Omental fat pad (tissue), 4 donors: ENCODE measurements at places on chromosomes 4 and X. TPM values are rescaled to one million over a fixed set of nuclear protein-coding genes. Genes with fewer than 3 reads are reported as not detected.

DNA sequence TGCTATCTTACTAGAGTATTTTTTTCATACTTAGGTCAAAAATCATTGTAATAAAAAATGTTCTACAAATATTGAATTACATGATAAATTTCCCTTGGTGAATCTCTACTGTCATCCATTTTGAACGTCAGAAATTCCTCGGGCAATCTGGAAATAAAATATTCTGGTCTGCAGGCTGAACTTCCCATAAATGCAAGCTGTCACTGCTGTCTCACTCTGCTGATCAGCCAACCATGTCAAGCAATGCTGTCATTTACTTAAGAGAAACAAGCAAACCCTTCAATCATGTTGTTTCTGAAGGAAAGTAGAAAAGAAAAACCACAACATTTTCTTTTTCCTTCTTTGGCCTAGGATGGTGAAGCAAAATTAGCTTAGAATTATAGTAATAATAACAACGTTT lies 514.2 kb upstream of the GALNT7 start:
- DNase-seq, result no peak

DNA sequence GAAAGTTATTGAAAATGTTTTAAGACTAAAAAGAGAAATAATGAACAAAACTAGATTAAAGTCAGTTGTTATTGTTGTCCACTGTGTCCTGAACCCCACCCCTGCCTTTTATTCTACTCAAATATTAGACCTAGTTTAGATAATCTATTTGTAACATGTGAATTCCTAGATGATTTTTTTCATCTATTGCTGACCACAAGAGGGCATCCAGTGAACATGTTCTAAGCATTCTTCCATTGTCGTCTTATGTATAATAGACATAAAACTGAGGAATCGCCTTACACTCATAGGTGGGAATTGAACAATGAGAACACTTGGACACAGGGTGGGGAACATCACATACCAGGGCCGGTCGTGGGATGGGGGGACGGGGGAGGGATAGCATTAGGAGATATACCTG lies 36.4 kb upstream of the HPRT1 start:
- no peak for DNase-seq

DNA sequence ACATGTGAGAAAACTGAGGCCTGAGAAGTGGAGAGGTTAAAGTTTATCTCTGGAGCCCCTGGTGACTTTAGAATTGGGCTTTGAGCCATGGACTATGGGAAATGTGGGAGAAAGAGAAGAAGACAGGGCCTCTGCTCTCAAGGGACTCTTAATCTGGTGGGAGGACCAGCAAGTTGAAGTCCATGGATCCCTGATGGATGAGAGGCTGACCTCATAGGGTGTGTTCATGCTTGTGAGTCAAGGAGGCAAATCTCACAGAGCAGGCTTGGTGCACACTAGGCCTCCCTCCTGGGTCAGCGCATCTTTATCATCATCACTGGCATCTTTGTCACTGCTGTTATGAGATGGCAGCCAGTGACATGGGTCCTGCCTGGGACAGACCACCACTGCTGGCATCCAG lies 211.9 kb downstream of the AFAP1 start:
- no peak for DNase-seq

GRCh38 chrX:133415276-133416105 lies at the start of gene GPC4:
GPC4 (minus strand) TSS chrX:133415489; CDS start chrX:133414965, 524 bp downstream.
- no peak for DNase-seq

DNA sequence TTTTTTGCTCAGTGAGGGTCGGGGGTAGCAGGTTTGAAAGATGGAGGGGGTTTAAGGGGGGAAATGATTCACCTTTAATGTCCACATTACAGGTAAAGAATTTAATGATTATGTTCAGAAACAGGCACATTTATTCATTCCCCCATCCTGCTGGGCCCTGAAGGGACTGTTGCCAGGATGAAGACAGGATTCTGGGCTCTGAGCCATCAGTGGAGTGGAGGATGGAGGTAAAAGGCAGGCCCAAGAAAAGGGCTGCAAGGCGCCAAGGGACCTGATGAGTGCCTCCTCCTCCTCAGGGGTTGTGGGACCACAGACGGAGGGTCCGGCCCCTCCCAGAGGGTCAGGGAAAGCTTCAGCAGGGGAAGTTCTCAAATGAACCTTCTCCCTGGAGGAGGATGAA lies 40.4 kb upstream of the PROM1 start:
- DNase-seq, result no peak

DNA sequence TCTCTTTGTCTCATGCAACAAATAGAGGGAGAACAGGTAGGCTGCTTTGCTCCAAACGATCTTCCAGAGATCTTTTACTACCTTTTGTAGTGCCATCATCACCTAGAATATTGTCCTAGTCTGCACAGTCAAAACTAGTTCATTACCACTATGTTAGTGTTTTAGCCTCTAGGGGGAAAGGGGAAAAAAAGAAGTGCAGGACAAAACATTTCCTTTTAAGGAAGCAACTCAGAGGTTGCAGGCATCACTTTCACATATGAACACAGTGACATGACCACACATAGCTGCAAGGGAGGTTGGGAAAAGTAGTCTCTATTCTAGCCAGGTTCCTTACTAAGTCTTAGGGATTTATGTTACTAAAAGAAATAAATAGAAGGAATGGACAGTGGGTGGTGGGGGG lies 39.3 kb upstream of the RAP2C start:
- no peak for DNase-seq

GRCh38 chr4:122636697-122637096 lies 15.8 kb upstream of the IL21 start:
- DNase-seq, result no peak

GRCh38 chr4:10589799-10590198 lies 94.8 kb downstream of the CLNK start:
- no peak for DNase-seq

DNA sequence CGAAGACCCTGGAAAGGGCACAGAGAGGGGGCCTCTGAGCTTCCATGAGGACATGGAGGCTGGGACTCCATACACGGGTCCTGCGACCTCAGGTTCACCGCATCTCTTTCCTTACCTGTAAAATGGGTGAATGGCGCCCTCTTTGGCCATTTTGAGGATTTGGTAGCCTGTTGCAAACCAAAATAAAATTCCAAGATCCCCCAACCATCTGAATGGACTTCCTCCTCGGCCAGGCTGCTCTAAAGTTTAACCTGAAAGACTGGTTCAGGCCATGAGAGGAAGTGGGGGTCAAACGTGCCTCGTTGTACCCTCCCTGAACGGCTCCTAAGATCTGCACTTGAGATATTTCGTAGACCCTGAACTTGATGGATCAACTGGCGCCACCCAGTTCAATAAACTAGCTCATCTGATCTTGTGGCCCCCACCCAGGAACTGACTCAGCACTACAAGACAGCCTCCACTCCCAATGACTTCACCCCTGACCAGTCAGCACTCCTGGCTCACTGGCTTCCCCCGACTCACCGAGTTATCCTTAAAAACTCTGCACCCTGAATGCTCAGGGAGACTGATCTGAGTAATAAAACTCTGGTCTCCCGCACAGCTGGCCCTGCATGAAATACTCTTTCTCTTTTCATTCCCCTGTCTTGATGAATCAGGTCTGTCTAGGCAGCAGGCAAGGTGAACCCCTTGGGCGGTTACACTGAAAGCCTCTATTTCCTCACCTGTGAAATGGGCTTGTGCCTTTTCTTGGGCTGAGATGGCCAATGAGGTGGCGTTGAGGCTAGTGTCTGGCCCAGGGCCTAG lies 32.9 kb upstream of the GPR78 start:
- DNase-seq, result no peak

DNA sequence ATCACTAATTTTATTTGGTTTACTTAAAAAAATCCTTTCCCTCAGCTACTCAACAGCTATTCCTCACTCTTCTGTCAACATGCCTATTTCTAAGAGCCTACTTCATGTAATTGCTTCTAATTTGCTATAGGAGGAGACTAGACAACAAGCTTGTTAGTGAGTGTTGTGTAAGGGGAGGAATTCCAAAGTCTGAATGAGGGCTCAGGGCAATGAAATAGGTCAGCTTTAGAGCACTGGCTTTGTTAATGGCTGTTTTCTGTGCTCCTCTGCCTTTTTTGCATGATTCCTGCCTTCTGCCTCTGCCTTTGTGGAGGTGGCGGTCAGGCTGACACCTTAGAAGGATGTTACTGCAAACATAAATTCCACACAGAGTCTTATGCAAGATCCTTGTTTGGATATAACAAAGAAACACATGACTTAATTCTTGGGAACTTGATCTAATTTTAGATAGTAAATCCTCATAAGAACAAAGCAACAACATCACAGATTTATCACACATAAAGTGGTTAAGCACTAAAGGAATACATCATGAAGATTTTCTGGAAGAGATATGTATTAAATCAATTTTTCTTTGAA lies 15.0 kb upstream of the PAGE1 start:
- DNase-seq, result no peak

DNA sequence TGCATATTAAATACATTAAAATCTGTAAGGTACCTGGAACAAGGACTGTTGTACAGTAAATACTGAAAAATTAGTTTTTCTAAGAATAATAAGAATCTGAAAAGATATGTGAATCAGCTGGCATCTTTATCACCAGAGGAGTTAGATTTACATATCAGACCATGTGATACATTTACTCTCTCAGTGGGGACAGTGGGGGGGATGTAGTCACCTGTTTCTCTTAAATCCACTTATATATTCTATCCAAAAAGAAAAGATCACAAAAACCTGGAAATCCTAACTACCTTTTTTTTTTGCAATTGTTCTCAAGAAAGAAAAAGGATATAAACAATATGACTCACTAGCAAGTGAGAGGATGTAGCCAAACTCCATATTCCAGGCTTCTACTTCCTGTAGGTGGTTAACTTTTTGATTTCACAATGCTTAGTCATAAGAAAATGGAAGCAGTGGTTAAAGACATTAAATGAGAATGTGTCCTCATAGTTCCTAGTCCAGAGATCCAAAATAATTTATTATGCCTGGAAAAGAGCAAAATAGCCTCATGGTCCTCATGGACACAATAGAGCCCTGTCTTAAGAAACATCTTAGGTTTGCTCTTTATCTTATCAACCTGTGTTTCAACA lies 22.5 kb upstream of the MYOZ2 start:
- no peak for DNase-seq

DNA sequence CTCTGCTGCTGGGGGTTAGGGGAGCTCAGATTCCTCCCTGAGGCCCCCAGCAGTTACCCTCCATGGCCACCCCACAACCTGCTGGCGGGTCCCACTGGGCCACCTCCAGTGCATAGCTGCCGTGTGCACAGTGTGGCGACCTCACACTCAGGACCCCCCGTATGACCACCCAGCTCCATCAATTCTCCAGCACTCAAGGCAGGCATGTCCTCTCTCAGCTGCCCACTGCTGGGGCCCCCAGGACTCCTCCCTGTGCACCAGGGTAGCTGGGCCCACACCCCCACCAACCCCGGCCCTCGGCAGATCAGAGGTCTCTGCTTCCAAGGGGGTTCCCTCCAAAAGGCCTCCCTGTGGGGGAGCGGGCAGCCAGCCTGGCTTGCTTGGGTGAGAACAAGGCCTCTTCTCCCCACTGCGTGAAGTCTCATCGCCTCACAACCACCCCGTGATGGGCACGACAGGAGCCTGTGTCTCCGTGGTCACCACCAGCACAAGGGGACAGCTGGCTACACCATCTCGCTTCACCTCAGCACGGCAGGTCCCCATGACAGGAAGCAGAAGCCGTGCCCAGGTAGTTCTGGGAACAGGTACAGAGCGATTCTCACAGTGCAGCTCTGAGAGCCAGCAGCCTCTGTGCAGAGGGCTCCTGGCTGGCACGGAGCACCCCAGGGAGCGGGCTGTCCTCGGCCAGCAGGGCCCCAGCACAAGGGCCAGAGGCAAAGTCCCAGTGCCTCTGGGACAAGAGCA lies 4.6 kb upstream of the HAUS3 start:
- peak; percentile 14 for DNase-seq

GRCh38 chrX:23436875-23437274 lies 102.2 kb downstream of the PTCHD1 start:
- DNase-seq, result no peak

- no peak for DNase-seq
Observed at GRCh38 chr4:6943012-6943884, 33.6 kb downstream of the TBC1D14 start.

- DNase-seq, result no peak
Observed at GRCh38 chrX:307261-308111, 11.1 kb downstream of the GTPBP6 start.

- DNase-seq, result no peak
Observed at GRCh38 chr4:151535366-151535765, 126.4 kb downstream of the FHIP1A start.

- DNase-seq, result no peak
Observed at GRCh38 chr4:151204925-151205524, 71.9 kb upstream of the PRSS48 start.

DNA sequence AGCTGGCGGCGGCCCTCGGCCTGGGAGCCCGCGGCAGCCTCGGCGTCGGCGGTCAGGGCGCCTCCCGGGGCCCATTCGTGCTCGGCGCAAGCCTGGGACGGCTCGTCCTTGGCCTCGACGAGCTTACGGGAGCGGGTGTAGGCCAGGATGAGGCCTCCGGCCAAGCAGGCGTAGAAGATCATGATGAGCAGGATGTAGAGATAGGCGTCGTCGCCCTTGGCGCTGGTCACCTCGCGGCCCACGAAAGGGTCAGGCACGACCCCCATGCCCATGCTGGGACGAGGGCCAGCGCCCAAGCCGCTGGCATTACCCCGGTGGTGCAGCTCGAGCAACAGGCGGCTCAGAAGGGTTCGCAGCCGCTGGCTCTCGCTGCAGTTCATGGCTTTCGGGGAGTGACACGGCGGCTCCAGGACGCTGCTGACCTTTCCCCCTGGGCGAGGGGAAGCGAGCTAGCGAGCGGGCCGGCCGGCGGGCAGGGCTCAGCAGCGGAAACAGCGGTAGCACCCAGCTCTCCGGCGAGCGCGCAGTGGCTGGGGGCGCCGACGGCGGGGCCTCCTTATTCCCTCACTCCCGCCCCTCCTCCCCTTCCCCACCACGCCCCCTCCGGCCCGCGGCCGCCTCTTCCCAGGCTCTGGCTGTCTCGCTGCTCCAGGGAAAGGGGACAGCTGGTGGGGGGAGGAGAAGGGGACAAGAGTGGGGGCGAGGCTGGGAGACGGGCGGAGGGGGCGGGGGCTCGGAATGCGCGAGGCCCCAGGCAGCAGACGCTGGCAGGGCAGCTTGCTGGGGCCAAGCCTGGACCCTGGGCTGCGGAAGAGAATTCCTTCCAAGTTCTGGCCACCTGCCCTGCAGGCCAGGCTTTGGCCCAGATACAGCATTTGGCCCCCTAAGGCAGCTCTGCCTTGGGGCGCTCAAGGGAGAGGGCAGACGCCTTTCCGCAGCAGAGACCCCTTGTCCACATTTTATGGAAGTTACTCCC lies at the start of gene KCNE5:
TSS of gene KCNE5 (minus strand) at position 532 of the 976 bp plus-strand sequence. CDS start at position 380, 152 bp downstream.
- DNase-seq, result no peak

The SSX4B gene
- total RNA-seq, result not detected

The ANXA3 gene
- total RNA-seq, result 217 TPM

The GLRA2 gene
- not detected for total RNA-seq

The LAMTOR3 gene
- 44.1 TPM for total RNA-seq

The TLR10 gene
- 0.19 TPM for total RNA-seq

The CENPVL2 gene
- not detected for total RNA-seq

The TXK gene
- 2.7 TPM for total RNA-seq

The SULT1E1 gene
- total RNA-seq, result not detected

The MSX1 gene
- total RNA-seq, result 20.5 TPM

The SCARB2 gene
- total RNA-seq, result 106 TPM

The MAGEE2 gene
- not detected for total RNA-seq

The SUPT20HL1 gene
- not detected for total RNA-seq

The FGFBP1 gene
- 1.1 TPM for total RNA-seq
